Kidney tubule cell (primary cell): ENCODE measurements at places on chromosomes 4 and X.
A peak's percentile ranks its signal among the peaks of the same experiment; 100 is the strongest.

GRCh38 chr4:176790398-176790797 lies 2.3 kb downstream of the VEGFC start:
- DNase-seq: no peak

DNA sequence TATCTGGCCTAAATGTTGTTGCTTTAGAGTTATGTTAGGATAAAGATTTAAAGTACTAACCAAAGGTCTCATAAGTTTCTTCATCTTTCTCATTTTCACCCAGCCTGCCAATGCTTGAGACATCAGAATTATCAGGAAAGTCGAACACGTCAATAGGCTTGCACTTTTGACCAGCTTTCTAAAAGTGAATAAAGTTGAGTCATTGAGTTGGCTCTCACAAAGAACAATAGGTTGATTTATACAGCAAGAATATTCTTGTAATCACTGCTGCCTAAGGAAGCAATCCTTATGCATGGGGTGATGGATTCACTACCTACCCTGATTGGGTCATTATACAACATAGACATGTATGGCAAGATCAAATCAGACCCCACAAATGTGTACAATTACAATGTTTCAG lies 5.0 kb downstream of the CENPU start:
- peak; percentile 54 for DNase-seq

- DNase-seq: peak; percentile 60
Measured at GRCh38 chr4:165537028-165537648, 158.3 kb downstream of the CPE start.

GRCh38 chrX:4830880-4831557 lies 1117.6 kb upstream of the PRKX start:
- DNase-seq: no peak

GRCh38 chrX:40543661-40544328 lies 37.0 kb upstream of the ATP6AP2 start:
- DNase-seq: peak; percentile 64

DNA sequence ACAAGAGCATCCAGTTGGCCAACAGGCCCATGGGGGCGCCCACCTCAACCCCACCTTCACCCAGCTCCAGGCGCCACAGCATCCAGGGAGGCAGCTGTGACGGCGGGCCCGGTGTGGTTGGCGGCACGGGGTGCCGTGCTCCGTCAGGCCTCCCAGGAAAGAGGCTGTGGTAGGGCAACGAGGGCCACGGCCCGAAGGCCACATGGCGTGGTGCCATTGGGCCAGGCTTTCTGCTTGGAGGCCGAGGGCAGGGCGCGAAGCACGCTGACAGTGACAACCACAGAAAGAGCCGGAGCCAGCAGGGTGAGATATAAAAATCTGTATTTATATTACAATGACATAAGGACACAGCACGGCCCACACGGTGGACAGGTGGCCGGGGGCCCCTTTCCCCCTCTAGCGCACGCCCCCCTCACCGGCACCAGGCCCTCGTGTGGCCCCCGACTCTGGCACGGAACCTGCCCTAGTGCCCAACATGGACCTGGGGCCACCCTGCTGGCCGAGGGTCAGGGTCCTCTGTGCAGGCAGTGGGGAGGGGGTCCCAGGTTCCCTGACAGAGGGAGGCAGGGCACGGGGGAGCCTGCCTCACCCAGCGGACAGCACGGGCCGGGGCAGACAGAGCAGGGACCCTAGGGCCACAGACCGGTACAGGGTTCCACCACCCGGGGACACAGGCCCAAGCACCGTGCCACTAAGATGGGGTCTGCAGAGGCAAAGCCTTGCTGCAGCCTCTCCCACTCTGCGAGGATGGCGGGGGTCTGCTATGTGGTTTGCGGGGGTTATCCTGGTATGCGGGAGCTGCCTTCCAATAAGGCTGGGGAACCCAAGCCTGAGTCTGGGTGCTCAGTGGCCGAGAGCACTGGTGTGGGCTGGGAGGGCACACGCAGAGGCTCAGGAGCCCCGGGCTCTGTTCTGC lies 5.5 kb upstream of the HAUS3 start:
- DNase-seq: no peak

DNA sequence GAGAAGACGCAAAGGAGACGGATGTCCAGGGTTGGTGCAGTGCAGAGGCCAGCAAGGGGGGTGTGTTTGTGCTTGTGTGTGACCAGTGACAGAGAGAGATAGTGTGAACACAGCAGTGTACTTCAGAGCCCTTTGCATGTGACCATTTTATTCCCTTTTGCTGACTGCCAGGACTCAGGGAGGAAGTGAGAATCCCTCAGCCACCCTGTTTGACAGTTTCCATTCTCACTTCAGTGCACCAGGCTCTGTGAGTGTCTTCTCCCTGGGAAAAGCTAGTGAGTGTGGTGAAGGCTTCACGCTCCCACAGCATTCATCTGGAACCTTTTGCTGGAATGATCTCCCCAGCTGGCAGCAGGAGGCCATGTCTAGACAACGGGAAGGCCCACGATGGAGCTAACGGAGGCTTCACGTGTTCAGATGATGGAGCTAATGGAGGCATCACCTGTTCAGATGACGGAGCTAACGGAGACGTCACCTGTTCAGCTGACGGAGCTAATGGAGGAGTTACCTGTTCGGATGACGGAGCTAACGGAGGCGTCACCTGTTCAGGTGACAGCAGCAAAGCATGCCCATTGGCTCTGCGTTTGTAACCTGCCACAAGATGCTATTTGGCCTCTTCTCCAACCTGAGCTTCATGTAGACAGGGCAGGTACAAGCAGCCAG lies 195.4 kb downstream of the AFAP1 start:
- no peak for DNase-seq

- peak; percentile 46 for DNase-seq
Measured at GRCh38 chrX:17442898-17443297, 67.9 kb downstream of the NHS start.

DNA sequence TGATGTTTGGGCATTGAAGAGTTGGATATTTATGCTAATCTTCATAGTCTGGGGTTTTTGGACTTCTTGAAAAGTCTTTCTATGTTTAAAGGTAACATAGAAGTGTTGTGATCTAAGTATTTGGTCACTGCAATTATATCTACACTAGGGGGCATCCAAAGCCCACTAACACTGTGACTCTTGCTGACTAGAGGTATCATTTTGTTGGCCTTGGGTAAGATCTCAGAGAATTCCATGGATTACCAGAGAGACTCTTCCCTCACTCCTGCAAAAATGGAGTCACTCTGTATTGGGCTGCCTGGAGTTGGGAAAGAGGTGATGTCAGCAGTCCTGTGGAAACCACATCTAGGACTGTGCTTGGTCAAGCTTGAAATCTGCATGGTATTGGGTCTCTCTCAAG lies 1077.6 kb downstream of the FAM133A start:
- no peak for DNase-seq

GRCh38 chrX:2284601-2285000 lies 216.2 kb downstream of the DHRSX start:
- no peak for DNase-seq

DNA sequence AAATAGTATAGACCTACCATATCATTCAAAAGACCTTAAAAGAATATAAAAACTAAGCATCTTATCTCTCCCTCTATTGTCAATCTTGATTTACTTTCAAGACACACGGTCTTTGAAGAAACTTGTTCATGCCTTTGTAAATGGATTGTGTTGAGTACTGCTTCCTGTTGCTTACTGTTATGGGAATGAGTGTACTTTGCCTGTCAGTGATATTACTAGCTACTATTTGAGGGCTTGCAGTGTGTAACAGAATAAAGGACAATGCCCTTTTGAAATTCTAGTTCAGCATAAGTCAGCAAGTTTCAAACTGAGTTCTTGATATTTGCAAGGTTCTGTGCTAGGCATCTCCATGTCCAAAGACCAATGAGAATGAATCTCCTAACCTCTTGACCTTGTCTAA lies 36.0 kb downstream of the CDKL5 start:
- no peak for DNase-seq

- DNase-seq: no peak
Measured at GRCh38 chr4:150212485-150212884, 134.2 kb downstream of the DCLK2 start.

- DNase-seq: no peak
Measured at GRCh38 chrX:154990496-154990895, 32.0 kb downstream of the F8 start.

- no peak for DNase-seq
Measured at GRCh38 chr4:41438931-41439297, 99.0 kb upstream of the LIMCH1 start.

- DNase-seq: no peak
Measured at GRCh38 chr4:111650674-111651086, 494.6 kb upstream of the FAM241A start.

DNA sequence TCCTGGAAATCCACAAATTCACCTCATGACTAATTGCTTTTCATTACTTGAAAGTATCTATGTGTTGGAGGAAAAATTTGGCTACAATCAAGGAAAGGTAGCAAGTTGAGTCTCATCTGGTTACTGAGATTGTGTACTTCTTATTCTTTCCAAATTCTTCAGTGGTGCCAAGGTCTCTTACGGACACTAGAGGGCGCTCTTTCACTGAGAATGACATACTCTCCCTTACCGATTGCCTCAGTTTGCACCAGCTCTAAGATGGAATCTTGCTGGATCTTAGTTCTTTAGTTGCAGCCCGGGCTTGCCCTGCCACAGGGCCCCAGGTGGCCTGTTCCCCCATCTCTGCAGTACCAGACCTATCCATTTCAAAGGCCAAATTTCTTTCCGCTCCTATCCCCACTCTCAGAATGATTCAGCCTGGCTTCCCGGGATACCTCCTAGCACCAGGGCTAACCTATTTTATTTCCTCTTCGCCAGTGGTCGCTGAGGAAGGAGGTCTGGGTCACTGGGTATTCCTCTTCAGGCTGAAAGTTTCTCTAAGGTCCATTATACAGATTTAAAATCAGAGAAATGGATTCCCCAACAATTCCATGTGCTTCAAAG lies 24.6 kb upstream of the GPR50 start:
- peak; percentile 54 for DNase-seq

DNA sequence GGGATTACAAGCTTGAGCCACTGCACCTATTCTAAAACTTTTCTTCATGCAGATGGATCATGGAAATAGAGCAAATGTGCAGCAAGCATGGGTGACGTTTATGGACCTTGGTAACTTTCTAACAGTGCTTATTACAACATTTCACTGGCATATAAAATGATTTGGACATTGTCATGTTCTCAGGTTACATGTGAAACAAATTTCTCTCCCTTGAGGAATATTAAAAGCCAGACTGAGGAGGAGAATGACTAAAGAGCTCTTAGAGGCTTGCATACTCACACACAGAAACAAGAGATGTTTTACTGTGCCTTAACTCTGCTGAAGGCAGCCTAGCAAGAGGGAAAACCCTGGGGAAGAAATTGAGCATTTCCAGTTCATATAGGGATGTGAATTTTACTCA lies 38.6 kb upstream of the GPR101 start:
- DNase-seq: no peak

DNA sequence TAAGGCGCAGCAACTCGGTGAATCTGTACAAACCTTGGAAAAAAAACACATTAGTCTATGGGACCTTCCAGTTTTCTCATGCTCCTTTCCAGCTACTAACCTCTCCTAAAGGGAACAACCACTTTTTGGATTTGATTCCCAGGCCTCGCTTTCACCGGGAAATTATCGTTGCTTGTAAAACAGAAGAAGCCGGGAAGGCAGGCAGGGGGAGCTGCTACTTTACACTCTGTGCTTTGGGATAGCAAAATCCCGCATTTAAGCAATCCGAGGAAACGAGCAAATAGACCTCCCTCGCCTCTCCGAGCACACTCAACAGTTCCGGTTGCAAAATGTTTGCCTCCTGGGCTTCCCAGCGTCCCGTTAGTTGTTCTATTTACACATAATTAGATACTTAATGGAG lies 1.2 kb downstream of the CD38 start:
- peak; percentile 42 for DNase-seq

DNA sequence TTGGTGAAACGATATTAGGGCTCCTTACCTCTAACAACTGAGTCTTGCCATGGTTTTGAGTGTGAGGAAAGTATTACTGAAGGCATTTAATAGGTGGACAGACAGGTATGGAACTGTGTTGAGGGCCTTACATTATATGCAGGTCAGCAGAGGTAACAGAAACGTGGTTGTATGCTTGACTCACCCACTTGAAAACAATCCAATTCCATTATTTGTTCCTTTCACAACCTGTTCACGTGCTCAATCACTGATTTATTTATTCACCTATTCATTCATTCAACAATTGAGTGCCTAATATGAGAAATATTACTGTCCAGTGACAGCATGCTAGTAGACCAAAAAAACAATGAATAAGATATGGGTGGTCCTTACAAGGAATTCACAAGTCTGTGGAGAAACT lies 33.3 kb upstream of the PPARGC1A start:
- no peak for DNase-seq

DNA sequence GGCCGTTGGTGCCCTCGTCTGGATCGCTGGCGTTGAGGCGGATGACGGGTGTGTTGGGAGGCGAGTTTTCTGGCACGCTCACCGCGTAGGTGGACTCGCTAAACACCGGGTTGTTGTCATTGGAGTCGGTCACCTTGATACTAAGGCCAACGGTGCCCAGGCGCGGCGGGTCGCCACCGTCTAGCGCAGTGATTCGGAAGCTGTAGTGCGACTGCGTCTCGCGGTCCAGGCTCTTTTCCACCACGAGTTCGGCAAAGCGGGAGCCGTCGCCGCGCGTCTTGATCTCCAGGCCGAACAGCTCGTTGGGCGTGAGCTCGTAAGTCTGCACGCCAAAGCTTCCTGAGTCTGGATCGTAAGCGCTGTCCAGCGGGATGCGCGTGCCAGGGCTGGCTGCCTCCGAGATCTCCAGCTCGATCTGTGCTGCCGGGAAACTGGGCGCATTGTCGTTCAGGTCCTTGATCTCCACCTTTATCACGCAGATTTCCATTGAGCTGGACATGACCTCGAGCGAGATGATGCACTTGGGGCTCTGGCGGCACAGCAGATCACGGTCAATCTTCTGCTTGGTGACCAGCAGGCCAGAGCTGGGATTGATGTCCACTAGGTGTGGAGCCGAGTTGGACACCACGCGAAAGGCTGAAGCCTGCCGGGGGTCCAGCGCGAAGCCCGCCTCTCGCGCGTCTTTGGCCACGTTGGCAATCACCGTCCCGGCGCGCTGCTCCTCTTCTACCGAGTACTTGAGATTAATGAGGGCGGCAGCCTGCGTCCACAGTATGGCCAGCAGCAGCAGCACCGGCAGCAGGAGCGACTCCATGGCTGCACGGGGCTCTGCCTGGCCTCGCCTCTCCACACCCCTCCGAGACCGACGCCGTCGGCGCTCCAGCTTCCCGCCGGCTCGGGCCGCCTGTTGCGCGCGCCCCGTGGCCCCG lies 2.0 kb downstream of the PCDH19 start:
- DNase-seq: no peak

GRCh38 chr4:1309261-1310010 lies 19.7 kb downstream of the MAEA start:
- peak; percentile 91 for DNase-seq

GRCh38 chr4:41322617-41323016 lies 65.9 kb downstream of the UCHL1 start:
- DNase-seq: no peak

DNA sequence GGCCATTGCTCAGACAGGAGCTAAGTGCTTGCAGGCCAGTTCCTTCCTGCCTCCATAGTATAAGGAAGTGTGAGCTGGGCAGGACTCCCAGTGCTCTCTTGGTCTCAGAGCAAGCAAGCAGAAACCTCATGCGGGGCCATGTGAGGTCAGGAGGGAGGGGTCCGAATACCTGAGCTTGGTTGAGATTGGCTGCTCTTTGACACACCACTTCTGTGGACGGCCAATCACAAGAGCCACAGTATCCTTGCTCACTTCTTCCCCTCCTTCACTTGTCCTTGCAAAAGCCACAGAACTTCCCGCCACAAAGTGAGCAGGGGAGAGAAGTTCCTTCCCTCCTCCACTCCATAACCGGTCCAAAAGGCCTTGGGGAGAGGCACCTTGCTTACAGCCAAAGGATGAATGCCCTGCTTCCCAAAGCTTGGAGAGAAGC lies 56.7 kb downstream of the PRPS1 start:
- peak; percentile 86 for DNase-seq
